ENCODE measurements at places on chromosomes 13 and 19.
A peak's percentile ranks its signal among the peaks of the same experiment; 100 is the strongest.

- DNase-seq = no peak
These were observed 161.4 kb downstream of the EFNB2 start for GRCh38 chr13:106373989-106374572.

DNA sequence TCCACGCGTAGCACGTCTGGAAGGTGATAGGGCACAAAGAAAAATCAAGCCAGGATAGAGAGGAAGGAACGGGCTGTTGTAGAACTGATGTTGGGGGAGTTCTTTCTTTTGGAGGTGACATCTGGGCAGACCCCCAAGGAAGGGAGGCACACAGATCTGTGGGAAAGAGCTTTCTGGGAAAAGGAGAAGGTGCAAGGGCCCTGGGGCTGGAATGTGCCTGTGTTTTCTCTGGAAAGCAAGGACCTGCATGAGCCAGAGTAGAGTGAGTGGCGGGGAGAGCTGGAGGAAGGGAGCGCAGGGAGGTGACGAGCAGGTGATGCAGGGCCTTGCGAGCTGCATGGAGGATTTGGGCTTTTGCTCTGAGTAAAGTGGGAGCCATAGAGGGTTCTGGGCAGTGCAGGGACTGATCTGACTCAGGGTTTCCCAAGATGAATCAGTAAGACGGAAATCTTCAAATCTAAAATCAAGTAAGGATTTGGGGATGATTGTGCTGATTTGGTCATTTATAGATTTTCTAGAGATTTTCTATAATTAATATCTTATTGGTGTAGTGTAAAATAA, 30.8 kb downstream of the SMARCA4 start:
- no peak for DNase-seq

GRCh38 chr13:51663973-51664957, 80.0 kb downstream of the WDFY2 start:
- no peak for DNase-seq

GRCh38 chr13:40503011-40503410, 163.4 kb downstream of the FOXO1 start:
- DNase-seq = no peak

GRCh38 chr13:57784633-57785032, 153.1 kb downstream of the PCDH17 start:
- no peak for DNase-seq

DNA sequence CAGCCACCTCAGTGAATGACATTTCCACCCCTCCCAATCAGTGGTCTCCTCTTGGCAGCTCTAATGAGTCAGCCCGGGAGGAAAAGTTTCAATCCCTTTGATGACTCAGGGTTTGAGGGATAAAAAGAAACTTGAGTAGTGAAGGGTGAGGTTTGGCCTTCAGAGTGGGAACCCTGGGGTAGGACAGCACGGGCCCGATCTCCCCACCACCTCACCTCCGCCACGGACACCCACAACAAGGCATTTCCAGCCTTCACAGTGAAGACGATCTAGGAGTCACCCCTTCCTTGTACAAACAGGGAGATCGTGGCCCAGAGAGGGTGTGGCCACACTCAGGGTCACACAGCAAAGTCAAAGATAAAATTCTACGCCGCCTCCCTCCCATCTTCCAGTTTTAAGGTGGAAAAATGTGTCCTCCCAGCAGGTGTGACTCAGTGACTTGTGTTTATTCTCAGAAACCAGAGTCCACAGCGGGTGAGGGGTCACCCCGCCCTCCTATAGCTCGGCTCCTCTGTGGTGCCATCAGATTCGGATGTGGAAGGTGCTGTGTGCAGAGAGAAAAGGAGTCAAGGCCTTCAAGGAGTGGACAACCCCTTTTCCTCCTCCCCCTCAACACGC, 12.3 kb downstream of the CIB3 start:
- DNase-seq = peak; percentile 93

DNA sequence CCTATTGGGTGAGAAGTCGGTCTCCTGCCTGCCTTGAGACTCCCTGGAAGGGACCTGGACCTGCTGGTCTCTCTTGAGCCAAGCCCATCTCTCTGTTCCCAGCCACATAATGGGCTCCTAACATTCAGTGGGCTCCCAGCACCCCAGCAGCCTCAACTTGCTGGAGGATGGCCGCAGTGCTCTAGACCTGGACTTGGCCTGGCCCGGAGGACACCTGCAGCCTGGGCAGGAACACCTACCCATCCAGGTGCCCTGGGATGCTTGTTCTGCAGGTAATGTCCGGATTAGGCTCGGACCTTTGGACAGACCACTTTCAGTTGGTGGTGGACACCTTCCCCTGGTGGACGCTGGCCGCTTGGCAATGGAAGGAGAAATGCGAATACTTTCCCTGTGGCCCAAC, 214.6 kb downstream of the URI1 start:
- DNase-seq = no peak

GRCh38 chr19:51417107-51417809, at the start of gene SIGLEC10:
Gene SIGLEC10, minus strand, starts transcription at chr19:51417642. Its CDS starts 61 bp downstream, at chr19:51417581.
- no peak for DNase-seq

DNA sequence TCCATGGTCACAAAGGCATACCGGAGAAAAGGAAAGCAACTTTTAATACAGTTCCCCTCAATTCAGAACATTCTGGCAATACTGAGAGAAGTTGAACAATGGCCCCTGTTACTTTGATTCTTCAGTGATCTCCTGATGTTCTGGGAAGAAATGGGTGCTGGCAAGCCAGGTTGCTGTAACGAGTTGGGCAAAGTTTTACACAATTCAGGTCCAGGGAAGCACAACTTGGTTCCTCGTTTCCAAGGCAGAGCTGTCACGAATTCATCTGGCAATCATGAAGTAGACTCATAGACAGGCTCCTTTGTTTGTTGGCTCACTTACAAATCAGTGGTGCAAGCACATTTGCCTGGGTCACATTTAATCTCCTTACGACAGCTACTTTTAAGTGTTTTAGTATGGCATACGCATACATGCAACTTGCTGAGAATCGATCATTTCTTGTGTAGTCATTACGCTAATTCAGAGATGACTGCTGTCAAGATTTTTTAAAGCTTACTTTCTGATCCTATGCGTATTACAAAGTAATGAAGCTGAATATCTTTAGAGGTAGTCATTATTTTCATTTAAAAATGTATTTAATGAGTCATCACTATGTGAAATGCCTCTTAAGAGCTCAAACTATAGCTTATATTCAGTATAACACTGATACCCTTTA, 174.7 kb downstream of the GPC5 start:
- no peak for DNase-seq

GRCh38 chr13:50587115-50587514, 256.4 kb downstream of the DLEU7 start:
- DNase-seq = no peak

DNA sequence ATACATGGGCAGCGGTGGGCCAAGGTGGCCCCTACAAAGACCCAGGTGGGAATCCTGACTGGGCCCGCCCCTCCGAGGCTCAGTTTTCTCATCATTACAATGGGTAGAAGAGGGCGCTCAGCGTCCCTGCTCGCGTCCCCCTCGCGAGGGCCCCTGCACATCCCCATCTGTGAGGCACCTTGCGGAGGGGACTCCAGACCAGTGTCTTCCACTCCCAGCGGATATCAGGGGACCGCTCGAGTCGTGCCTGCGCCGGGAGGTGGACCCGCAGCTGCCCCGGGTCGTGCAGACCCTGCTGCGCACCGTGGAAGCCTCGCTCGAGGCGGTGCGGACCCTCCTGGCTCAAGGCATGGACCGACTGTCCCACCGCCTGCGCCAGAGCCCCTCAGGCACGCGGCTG, 15.3 kb upstream of the COLGALT1 start:
- no peak for DNase-seq

Data from LHCN-M2 (cell line).